ENCODE measurements at places on chromosomes 16 and 17. TPM values are rescaled to one million over a fixed set of nuclear protein-coding genes. Genes with fewer than 3 reads are reported as not detected.
A peak's percentile ranks its signal among the peaks of the same experiment; 100 is the strongest.

DNA sequence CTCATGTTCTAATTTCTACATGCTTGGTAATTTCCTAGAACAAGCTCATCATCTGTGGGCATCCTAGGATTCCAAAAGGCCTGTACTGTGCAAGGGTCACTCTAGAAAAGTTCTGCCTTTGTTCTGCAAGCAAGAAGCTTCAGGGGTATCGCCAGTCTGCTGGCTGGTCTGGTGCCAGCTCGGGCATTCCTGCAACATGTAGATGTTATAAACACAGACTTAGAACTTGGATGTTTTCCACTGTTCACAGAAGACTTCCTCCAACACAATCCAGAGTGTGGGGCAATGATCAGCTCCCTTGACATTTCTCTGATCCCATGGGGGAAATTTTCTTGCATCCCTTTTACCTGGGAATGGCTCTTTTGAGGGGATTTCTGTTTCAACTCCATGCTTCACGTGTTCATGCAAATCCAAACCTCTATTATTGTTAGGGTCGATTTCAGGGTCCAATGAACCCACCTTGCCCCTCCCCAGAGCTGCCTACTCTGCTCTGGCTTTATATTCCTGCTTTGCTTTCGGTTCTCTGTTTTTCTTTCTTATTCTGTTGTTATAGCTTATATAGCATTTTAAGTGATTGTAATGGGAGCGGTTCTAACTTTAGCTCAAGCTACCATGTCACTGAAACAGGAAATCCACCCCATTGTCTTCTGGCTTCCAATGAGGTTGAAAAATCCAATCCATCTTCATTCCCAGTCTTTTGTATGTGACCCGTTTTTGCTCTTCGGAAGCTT lies 25.3 kb downstream of the UBE2O start:
- DNase-seq = no peak
- no peak overlapping the region for H3K27ac ChIP-seq
- H3K4me3 ChIP-seq = no peak overlapping the region
- no peaks in the 10 kb centered on the region for H3K27me3 ChIP-seq
- no peaks in the 10 kb centered on the region for H3K36me3 ChIP-seq

GRCh38 chr17:56305007-56305406 lies 151.7 kb downstream of the ANKFN1 start:
- H3K36me3 ChIP-seq = no peaks in the 10 kb centered on the region
- H3K4me3 ChIP-seq = no peak overlapping the region
- no peaks in the 10 kb centered on the region for H3K27me3 ChIP-seq

DNA sequence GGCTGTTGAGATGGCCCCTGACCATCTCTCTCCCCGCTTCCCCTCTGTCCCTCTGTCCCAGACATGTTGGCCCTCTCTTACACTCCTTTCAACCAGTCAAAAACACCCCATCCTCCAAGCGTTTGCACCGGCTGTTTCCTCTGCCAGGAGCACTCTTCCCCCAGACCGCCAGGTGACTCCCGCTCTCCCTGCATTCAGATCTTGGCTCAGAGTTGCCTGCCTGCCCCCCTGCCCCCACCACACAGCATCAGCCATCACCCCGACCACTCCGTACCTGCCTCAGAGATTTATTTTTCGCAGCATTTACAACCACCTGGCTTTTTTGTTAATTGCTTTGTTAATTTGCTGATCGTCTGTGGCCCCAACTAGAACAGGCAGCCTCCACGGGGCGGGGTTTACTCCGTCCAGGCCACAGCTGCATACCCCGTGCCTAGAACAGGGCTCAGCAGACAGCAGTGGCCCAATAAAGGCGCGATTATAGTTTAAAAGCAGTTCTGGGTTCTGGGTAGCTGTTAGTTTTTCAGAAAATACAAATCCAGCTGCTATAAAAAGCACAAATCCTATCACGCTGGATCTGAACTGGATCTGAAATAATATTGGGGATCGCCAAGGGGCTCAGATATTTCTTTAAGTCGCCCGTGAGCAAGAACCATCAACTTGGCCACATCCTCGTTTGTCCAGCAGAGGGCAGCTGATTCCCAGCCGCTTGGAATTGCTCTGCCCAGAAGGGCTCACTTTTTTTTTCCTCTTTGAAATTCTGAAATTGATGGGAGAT lies 173.6 kb downstream of the IRF8 start:
- no peak overlapping the region for H3K27ac ChIP-seq
- no peak overlapping the region for H3K4me3 ChIP-seq
- no peaks in the 10 kb centered on the region for H3K4me1 ChIP-seq
- no peaks in the 10 kb centered on the region for H3K36me3 ChIP-seq
- H3K27me3 ChIP-seq = no peaks in the 10 kb centered on the region

GRCh38 chr16:55017321-55017720 lies 86.7 kb downstream of the IRX5 start:
- no peaks in the 10 kb centered on the region for H3K36me3 ChIP-seq
- no peak overlapping the region for H3K27ac ChIP-seq

- DNase-seq = no peak
- no peak overlapping the region for H3K4me3 ChIP-seq
- H3K27ac ChIP-seq = no peak overlapping the region
- H3K27me3 ChIP-seq = no peaks in the 10 kb centered on the region
- H3K36me3 ChIP-seq = no peaks in the 10 kb centered on the region
Observed at GRCh38 chr16:56961386-56961785, 364 bp upstream of the CETP start.

DNA sequence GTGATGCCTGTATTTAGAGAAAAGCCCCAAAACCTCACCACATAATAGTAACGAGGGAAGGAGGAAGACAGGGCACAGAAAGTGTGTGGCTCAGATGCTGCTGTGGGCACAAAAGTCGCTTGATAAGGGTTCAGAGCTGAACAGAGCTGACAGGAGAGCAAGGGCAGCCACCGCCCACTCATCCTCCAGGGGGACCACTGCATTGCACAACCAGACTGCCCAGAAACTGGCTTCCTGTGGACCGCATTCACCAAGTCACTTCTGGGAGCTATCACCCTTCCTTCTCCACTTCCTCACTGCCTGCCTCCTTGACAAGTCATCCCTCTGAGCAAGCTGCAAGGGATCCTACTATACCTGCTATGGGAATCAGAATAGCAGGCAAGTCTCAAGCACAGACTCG lies 512.4 kb upstream of the CDH11 start:
- DNase-seq = no peak
- no peaks in the 10 kb centered on the region for H3K36me3 ChIP-seq
- no peaks in the 10 kb centered on the region for H3K4me1 ChIP-seq
- no peak overlapping the region for H3K27ac ChIP-seq

DNA sequence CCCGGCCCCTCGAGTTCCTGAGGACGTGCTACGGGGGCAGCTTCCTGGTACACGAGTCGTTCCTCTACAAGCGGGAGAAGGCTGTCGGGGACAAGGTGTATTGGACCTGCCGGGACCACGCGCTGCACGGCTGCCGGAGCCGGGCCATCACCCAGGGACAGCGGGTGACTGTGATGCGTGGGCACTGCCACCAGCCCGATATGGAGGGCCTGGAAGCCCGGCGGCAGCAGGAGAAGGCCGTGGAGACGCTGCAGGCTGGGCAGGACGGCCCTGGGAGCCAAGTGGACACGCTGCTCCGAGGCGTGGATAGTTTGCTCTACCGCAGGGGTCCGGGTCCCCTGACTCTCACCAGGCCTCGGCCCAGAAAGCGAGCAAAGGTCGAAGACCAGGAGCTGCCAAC lies 21.4 kb downstream of the FLYWCH1 start:
- H3K27ac ChIP-seq = no peak overlapping the region
- H3K27me3 ChIP-seq = no peaks in the 10 kb centered on the region
- H3K36me3 ChIP-seq = no peaks in the 10 kb centered on the region
- no peak overlapping the region for H3K4me3 ChIP-seq
- no peak for DNase-seq

DNA sequence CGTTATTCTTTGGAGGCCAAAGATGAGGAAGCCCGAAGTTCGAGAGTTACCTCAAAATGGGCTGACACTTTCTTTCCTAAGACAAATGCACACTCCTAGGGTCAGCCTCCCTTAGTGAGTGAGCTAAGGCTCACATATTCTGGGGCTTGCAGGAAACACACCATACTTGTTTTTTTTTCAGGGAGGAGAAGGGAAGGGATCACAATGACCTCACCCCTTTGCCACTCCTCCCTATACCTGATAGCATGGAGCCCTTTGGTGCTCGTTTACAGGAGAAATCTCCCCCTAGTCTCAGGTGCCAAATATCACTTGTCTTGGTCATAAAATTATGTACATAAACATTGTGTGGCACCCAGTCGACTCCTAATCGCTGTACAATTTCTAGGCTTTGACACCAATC lies 4.6 kb upstream of the TMEM100 start:
- no peaks in the 10 kb centered on the region for H3K36me3 ChIP-seq
- H3K27ac ChIP-seq = no peak overlapping the region
- H3K4me3 ChIP-seq = no peak overlapping the region
- no peak for DNase-seq

DNA sequence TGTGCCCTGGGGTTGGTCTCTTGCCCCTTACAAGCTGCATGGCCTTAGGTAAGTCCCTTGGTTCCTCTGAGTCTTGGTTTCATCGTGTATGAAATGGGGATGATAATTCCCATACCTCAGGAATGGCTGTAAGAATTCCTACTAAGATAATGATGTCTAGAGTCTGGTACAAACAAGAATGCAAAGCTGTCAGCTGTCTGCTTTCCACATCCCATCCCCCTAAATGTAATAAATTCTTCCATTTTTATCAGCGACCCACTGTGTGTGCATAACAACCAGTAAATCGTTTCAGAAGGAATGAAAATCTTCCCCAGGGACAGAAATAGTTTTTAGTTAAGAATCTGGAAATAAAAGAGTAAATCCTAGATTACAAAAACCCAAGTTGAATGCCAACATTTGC lies 95.4 kb downstream of the CPPED1 start:
- no peak overlapping the region for H3K27ac ChIP-seq
- DNase-seq = no peak
- H3K27me3 ChIP-seq = no peaks in the 10 kb centered on the region
- H3K4me1 ChIP-seq = no peaks in the 10 kb centered on the region

DNA sequence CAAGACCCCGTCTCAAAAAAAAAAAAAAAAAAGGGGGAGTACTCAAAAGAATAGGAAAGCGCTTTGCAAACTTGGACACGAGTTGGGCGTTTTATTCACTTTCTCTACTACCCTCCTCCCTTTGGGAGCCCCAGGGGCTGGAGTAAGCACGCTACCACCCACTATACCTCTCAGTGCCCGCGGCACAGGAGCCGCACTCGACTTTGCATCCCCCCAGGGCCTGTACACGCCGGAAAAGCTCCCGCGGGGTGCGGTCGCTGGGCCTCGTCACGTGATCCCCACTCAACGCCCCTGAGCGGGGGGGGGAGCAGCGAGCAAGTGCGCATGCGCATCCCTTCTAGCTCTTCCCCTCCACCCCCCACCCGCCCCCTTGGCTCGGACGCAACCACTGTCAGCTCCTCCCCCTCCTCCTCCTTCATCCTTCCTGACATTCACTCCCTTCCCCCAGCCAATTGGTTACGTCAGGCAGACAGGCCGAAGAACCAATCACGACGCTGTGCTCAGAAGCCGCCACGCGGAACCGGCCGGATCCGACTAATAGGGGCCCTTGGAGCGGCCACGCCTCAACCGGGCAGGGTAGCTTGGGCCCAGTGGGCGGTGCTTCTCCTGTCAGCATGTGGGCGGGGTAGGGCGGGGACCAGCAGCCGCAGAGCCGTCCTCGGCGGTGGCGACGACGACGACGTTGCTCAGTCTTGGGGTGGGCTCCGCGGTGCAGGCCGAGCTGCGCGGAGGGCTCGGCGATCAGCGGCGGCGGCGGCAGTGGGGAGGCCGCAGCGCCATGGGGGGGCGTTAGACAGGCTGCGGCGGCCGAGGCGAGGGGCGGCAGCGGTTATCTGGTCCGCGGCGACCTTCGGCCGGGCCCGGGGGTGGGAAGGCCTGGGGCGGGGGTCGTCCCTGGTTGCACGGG lies at the start of gene HAPSTR1:
TSS of gene HAPSTR1 (plus strand) at position 685 of the 907 bp plus-strand sequence. CDS start 401 bp downstream, outside the sequence.
- H3K4me3 ChIP-seq = peak within 1 kb of the TSS; percentile 100
- peak within 1 kb of the TSS; percentile 98 for H3K27ac ChIP-seq
- no peaks in the 10 kb centered on the region for H3K36me3 ChIP-seq
- peaks cover 12% of the 10 kb centered on the region for H3K4me1 ChIP-seq

- H3K4me1 ChIP-seq = no peaks in the 10 kb centered on the region
- no peaks in the 10 kb centered on the region for H3K27me3 ChIP-seq
- H3K36me3 ChIP-seq = no peaks in the 10 kb centered on the region
- DNase-seq = no peak
Observed at GRCh38 chr17:41975099-41976083, 8.8 kb downstream of the CNP start.

- H3K27ac ChIP-seq = peak overlapping the region; percentile 100
- H3K27me3 ChIP-seq = no peaks in the 10 kb centered on the region
- peak; percentile 51 for DNase-seq
- no peaks in the 10 kb centered on the region for H3K4me1 ChIP-seq
- no peaks in the 10 kb centered on the region for H3K36me3 ChIP-seq
Observed at GRCh38 chr16:48384520-48385252, 527 bp downstream of the SIAH1 start.

GRCh38 chr16:79278506-79278905 lies 322.0 kb downstream of the MAF start:
- no peaks in the 10 kb centered on the region for H3K4me1 ChIP-seq
- DNase-seq = no peak
- no peak overlapping the region for H3K4me3 ChIP-seq

- H3K36me3 ChIP-seq = no peaks in the 10 kb centered on the region
- H3K27me3 ChIP-seq = no peaks in the 10 kb centered on the region
- H3K27ac ChIP-seq = no peak overlapping the region
- no peak overlapping the region for H3K4me3 ChIP-seq
- no peak for DNase-seq
Observed at GRCh38 chr16:66851166-66851964, 7.2 kb downstream of the CA7 start.

- DNase-seq = no peak
- no peaks in the 10 kb centered on the region for H3K27me3 ChIP-seq
- H3K36me3 ChIP-seq = no peaks in the 10 kb centered on the region
- H3K4me1 ChIP-seq = no peaks in the 10 kb centered on the region
Observed at GRCh38 chr17:35144840-35145239, 2.7 kb upstream of the NLE1 start.

DNA sequence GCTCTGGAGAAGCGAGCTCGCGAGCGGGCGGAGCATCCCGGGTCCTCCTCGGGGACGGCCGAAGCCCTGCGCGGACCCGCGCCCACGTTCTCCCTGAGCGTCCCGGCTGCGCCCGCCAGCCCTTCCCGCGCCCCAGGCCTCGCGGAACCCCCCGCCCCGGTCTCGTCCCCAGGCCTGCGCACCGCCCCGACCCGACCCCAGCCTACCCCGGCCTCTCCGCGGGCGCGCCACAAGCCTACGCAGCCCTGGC lies 159 bp downstream of the USP36 start:
- no peaks in the 10 kb centered on the region for H3K36me3 ChIP-seq
- DNase-seq = no peak
- H3K4me1 ChIP-seq = peaks cover 11% of the 10 kb centered on the region

DNA sequence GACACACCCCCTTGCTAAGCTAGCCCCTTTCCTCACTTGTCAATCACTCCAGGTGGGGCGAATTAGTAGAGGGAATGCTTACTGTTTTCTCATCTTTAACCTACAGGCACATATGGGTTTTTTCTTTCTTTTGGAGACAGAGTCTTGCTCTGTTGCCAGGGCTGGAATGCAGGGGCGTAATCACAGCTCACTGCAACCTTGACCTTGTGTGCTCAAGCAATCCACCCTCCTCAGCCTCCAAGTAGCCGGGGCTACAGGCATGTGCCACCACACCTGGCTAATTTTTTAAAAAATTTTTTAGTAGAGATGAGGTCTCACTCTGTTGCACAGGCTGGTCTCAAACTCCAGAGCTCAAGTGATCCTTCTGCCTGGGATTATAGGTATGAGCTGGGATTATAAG lies 38.7 kb upstream of the RHBDL3 start:
- no peaks in the 10 kb centered on the region for H3K4me1 ChIP-seq
- no peaks in the 10 kb centered on the region for H3K36me3 ChIP-seq
- no peak overlapping the region for H3K27ac ChIP-seq
- no peaks in the 10 kb centered on the region for H3K27me3 ChIP-seq

Gene NPIPB6
- not detected for total RNA-seq

Gene APOH
- total RNA-seq = not detected

Gene KCNH4
- 0.55 TPM for total RNA-seq

Gene COL1A1
- 59.4 TPM for total RNA-seq

Gene CNTD1
- total RNA-seq = not detected

Gene FBXW10B
- total RNA-seq = 0.41 TPM

Gene KRT33B
- not detected for total RNA-seq

Gene TAC4
- total RNA-seq = not detected

Gene ATP2A3
- total RNA-seq = 33.6 TPM
